Kidney (tissue), 22 donors: ENCODE measurements at places on chromosomes 4 and X. TPM values are rescaled to one million over a fixed set of nuclear protein-coding genes. Genes with fewer than 3 reads are reported as not detected.

USP17L22 gene
- not detected for total RNA-seq

NSUN7 gene
- total RNA-seq, result 7.6 TPM

PGAM4 gene
- total RNA-seq, result not detected

ALAS2 gene
- total RNA-seq, result 0.79 TPM

SLC4A4 gene
- total RNA-seq, result 37.1 TPM
